MCF 10A (cell line): ENCODE measurements at places on chromosomes 3 and 15.

DNA sequence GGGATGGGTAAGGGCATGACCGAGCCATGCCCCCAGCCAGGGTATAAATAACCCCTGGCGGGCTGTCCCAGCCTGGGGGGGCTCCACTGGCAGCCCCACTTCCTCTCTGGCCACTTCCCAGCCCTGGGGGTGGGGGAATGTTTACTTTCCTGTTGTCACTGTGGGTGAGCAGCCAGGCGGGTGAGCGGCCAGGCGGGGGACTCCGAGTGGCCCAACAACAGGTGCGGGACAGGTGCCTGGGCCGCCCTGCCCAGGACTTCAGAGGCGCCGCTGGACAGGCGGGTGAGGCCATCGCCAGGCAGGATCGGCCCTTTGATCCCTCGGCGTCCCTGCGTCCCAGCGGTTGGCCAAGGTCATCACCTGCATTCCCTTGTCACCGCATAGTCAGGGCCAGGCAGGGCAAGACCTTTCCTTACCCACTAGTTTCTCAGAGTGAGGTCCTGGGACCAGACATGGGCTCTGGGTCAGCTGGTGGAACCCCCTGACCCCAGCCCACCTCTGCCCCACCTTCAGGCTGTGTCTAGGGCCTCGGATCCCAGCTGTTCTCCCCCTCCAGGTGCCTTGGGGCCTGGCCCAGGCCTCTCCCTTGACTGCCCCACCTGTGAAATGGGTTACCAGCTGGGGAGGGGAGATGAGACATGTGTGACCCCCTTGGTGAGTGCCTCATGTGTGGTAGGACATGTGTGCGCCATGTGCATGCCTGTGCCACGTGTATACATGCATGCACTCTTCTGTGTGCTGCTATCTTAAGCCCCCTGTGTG, 16.6 kb downstream of the SEMA3F start:
- no peak for DNase-seq

DNA sequence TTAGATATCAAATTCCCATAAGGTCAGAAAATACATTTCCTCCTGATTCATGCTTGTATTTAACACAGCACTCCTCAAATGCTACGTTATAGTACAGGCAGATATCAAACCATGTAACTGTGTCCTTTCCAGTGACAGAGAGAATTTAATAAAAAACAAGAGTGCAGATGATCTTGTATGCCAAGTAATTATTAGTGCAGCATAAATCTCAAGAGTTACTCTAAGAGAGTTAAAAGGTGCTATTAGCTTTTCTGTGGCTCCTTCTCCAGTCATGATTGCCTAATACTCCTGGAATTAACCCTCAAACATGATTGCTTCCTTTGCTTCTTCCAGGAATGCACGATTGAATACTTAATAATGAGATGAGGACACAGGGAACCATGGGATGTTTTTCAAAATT, 413.0 kb upstream of the DPH6 start:
- no peak for DNase-seq

- DNase-seq, result no peak
Measured at GRCh38 chr3:4406746-4407568, 60.1 kb downstream of the SUMF1 start.

GRCh38 chr3:129519449-129519848, 9.0 kb upstream of the RHO start:
- DNase-seq, result no peak

GRCh38 chr15:51681303-51681963, at the start of gene SCG3:
Gene SCG3, plus strand, starts transcription at chr15:51681503. Its CDS starts 253 bp downstream, at chr15:51681756.
- peak; percentile 21 for DNase-seq

DNA sequence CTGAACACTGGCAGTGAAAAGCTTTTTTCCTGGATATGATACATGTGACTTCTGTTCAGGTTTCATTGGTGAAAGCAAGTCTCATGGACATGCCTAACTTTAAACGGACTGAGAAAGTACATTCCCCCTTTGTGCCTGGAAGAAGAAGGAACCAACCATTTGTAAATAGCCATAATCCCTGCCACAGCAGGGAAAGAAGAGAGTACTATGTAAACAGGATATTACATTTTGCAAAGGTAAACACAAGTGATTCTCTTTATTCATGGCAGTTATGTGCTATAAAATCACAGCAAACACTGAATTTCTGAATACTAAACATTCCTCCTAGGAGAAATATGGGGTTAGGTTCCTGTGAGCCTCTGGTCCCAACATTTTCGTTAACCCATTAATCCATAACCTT, 46.8 kb downstream of the PRICKLE2 start:
- no peak for DNase-seq

- DNase-seq, result no peak
Measured at GRCh38 chr15:50064673-50065072, 54.4 kb downstream of the ATP8B4 start.

DNA sequence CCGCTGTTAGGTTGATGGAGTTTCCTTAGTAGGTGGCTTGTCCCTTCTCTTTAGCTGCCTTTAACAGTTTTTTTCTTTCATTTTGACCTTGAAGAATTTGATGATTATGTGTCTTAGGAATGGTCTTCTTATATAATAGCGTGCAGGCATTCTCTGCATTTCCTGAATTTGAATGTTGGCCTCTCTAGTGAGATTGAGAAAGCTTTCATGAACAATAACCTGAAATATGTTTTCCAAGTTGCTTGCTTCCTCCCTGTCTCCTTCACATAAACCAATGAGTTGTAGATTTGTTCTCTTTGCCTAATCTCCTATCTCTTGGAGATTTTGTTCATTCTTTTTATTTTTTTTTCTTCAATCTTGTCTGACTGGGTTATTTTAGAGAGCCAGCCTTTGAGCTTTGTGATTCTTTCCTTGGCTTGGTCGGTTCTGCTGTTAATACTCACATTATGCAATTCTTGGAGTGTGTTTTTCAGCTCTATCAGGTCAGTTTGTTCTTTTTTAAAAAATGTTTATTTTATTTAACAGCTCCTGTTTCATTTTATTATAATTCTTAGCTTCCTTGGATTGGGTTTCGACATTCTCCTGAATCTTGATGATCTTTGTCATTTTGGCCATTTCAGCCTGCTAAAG, 627.9 kb downstream of the SI start:
- DNase-seq, result no peak

GRCh38 chr3:47022641-47023071, 43.2 kb downstream of the NBEAL2 start:
- DNase-seq, result no peak

- DNase-seq, result no peak
Measured at GRCh38 chr3:34777386-34777785, 861.9 kb upstream of the ARPP21 start.

GRCh38 chr15:92383519-92384324, 10.0 kb upstream of the ST8SIA2 start:
- DNase-seq, result peak; percentile 42

GRCh38 chr15:92617549-92618520, 37.7 kb downstream of the FAM174B start:
- DNase-seq, result no peak

GRCh38 chr3:133548090-133548489, 25.4 kb upstream of the CDV3 start:
- no peak for DNase-seq

GRCh38 chr15:69749797-69750196, 297.2 kb downstream of the RPLP1 start:
- DNase-seq, result peak; percentile 21

- DNase-seq, result no peak
Measured at GRCh38 chr3:107600780-107601179, 78.0 kb downstream of the BBX start.

DNA sequence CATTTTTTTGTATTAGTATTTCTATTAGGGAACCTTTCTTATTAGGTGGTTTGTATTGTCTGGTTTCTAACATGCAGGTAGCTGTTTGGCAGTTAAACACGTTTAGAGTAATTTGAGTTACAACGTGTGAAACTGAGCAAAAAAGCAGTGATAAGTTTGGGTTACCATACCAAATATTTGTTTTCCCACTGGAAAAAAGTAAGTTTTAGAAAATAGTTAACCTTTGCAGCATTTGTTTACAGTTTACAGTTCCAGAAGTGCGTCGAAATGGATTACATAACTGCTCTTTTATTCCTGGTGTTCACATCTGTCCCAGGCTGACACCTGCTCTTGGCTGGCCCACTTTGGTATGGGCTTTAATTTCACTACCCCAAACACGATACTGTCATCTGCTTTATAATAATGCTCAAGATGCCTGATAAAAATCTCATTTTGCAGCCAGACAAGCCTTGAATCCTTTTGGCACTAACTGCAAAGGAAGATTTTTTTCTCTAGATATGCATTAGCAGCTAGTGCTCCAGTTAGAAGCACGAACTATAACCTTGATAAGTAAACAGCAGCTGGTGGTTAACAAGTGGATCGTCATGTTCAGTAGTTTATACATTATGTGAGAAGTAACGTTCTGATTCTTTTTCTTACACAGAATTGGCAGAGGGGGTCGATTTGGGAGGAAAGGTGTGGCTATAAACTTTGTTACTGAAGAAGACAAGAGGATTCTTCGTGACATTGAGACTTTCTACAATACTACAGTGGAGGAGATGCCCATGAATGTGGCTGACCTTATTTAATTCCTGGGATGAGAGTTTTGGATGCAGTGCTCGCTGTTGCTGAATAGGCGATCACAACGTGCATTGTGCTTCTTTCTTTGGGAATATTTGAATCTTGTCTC, 5.3 kb downstream of the EIF4A2 start:
- DNase-seq, result peak; percentile 30

GRCh38 chr3:3776607-3777006, 22.6 kb upstream of the LRRN1 start:
- DNase-seq, result no peak

GRCh38 chr3:177375316-177375715, 178.0 kb upstream of the TBL1XR1 start:
- DNase-seq, result no peak

- peak; percentile 82 for DNase-seq
Measured at GRCh38 chr3:72907731-72908620, 20.1 kb downstream of the GXYLT2 start.
